Fibroblast of skin of back (primary cell): ENCODE measurements at places on chromosomes 5 and 9.

DNA sequence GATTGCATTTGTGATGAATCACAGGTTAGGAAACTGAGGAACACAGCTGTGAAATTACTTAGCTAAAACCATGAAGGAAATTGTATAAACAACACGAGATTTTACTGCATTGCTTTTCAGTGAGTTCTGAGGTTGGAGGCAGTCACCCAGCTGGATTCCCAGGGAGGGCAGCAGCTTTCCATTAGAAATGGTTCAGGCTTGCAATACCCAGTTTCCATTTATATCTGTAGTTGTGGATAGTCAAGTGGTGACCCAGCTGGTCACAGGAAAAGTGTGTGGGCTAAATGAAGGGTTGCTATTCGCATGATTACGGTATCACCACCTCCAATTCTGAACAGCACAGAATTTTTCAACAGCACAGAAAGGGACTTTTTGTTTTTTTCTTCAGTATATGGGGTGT lies 34.3 kb upstream of the SPATA31D4 start:
- no peak for DNase-seq

DNA sequence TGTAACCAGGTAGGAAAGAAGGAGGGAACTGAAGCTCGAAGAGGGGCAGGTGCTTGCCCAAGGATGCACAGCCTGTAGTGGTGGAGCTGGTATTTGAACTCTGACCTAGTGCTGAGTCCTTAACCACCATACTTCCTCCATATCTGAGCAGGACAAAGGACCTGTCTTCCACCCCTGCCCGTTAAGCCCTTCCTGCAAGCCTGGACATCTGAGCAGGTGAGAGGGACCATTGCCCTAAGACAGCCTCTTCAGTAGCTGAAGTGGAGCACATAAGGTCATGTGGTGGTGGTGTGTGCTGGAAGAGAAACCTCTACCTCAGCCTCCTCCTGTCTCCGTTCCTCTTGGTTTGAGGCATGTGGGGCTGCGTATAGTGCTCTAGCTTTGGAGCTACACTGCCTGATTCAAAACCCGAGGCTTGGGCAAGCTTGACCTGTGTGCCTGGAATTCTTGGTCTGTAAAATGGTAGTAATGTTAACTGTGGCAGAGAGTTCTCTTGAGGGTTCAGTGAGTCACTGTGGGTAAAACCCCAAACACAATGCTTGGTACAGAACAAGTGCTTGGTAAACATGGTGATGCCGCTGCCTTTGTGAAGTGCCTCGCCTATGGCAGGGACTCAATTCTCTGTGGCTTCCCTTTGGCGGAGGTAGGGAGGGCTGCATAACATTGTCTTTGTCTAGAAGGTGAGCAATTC lies 7.4 kb downstream of the GALNT10 start:
- DNase-seq = peak; percentile 50

GRCh38 chr5:140189977-140190871 lies 15.2 kb downstream of the CYSTM1 start:
- DNase-seq = peak; percentile 66

DNA sequence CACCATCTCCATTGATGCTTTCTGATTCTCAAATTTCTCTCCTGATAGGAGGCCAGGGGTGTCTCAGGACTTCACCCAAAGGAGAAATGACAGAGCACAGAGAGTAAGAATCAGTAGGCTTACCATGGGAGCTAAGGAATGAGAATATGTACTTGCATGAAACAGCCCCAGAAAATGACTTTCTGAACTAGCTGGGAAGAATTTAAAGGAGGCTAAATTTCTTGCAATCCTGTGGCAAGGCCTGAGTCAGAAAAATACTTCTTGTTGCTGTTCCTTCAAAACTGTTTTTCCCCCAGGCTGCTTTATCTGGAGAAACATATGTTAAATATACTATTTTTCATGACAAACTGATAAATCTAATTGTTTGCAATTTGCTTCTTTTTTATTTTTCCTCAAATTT lies 53.4 kb upstream of the FBXL7 start:
- DNase-seq = peak; percentile 84

GRCh38 chr9:127919253-127919815 lies 2.5 kb upstream of the ST6GALNAC4 start:
- peak; percentile 98 for DNase-seq

- no peak for DNase-seq
Measured at GRCh38 chr5:123787635-123788034, 275.7 kb downstream of the CSNK1G3 start.

DNA sequence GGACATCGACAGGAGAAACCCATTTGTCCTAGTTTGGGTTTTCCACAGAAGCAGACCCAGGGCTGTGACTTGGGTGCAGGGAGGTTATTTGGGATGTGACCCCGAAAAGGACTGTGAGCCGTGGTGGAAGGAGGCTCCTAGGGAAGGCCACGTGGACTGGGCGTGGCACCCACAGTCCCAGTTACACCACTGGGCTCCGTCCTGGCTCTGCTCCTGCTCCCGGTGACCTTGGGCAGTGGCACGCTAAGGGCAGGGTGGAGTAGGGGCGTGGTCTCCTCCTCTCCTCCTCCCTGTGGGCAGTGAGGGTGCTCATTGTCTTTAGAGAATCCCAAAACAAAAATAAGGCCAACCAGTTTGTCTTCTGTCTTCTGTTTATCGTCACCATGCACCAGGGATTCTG lies 190.1 kb downstream of the GADD45G start:
- DNase-seq = no peak

- DNase-seq = peak; percentile 40
Measured at GRCh38 chr9:127539259-127539981, 72.7 kb upstream of the STXBP1 start.

GRCh38 chr9:81847181-81847915 lies 80.9 kb upstream of the SPATA31D4 start:
- no peak for DNase-seq

GRCh38 chr5:56202483-56202882 lies 30.6 kb downstream of the ANKRD55 start:
- DNase-seq = no peak
